ENCODE measurements at places on chromosomes 2 and 18.
A peak's percentile ranks its signal among the peaks of the same experiment; 100 is the strongest.

GRCh38 chr2:16617282-16618266 is 48.1 kb downstream of the CYRIA start:
- peak; percentile 48 for DNase-seq

- DNase-seq: no peak
Observed at GRCh38 chr2:225920621-225921220, 521.2 kb downstream of the NYAP2 start.

- DNase-seq: no peak
Observed at GRCh38 chr2:229884775-229885699, 36.8 kb downstream of the TRIP12 start.

DNA sequence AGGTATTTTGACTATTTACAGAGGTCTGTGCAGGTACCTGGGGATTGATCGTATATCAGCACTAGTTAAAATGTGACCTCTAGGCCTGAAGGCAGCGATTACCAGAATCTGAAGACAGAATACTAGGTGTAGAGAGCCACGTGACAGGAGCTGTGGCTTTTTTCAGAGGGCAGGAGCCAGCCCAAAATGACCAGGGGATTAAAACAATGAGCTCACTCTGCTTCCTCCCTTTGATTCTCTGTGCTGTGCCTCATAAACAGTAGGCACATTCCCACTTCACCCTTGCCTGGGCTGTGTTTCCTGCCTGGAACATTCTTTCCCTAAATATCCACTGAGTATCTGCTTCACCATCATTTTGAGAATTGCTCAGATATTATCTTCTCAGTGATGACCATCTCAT is 15.2 kb downstream of the ITGAV start:
- no peak for DNase-seq

GRCh38 chr2:19819097-19820065 is 82.4 kb downstream of the TTC32 start:
- no peak for DNase-seq

GRCh38 chr2:191696001-191696400 is 18.1 kb downstream of the NABP1 start:
- peak; percentile 63 for DNase-seq

DNA sequence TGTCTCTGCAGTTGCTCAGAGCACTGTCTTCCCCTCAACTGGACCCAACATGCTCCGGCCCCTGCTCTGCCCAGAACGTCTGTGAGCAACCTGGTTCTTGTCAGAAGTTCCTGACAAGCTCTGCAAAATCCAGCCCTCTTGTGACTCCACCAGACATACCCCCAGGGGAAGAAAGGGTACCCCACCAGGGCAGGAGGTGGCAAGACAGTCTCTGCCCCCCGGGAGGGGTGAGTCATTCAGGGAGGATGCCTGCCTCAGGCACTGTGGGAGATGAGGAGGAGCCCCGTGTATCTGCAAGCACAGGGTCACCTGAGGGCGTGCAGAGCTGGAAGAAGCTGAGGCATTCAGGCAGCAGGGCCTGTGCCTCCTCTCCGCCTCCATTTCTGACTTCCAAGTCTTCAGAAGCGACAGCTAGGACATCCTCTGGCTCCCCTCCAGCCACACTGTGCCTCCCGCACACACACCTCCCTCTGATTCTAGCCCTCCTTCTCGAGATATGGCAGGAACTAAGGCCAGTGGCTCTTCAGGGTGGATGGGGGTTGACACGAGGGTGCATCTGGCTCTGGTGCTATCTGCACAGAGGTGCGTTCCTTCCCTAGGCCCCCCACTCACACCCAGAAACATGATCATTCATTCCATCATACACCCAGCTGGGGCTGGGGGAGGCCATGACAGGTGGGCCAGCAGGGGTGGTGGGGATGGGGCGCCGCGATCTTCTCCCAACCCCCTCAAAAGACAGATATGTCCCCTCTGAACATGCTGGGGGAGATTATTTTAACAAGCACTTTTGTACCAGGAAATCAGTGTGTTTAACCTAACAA is 222.2 kb downstream of the CYP26B1 start:
- DNase-seq: no peak

- DNase-seq: no peak
Observed at GRCh38 chr2:207139552-207139951, 26.2 kb downstream of the KLF7 start.

- DNase-seq: no peak
Observed at GRCh38 chr2:163375070-163375469, 360.7 kb downstream of the FIGN start.

- peak; percentile 35 for DNase-seq
Observed at GRCh38 chr2:227939271-227940027, 68.0 kb downstream of the DAW1 start.

- DNase-seq: peak; percentile 62
Observed at GRCh38 chr2:225429717-225430116, 30.2 kb downstream of the NYAP2 start.

GRCh38 chr2:127359520-127359919 is 28.3 kb downstream of the MAP3K2 start:
- no peak for DNase-seq

Data from lung (tissue), 17 donors.